ENCODE measurements at places on chromosomes 5 and 9.

DNA sequence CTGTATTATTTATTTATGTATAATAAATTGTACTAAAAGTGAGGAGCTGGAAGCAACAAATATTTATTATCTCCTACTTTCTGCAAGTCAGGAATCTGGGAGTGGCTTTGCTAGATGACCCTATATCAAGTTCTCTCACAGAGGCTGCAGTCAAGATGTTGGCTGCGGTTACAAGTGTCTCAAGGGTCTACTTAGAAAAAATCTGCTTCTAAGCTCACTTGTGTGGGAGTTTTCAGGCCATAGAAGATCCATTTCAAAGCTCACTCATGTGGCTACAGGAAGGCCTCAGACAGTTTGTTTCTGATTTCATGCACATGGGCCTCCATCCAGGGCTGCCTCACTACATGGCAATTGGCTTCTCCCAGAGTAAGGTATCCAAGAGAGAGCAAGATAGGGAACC lies 551.1 kb downstream of the CAAP1 start:
- no peak for DNase-seq

DNA sequence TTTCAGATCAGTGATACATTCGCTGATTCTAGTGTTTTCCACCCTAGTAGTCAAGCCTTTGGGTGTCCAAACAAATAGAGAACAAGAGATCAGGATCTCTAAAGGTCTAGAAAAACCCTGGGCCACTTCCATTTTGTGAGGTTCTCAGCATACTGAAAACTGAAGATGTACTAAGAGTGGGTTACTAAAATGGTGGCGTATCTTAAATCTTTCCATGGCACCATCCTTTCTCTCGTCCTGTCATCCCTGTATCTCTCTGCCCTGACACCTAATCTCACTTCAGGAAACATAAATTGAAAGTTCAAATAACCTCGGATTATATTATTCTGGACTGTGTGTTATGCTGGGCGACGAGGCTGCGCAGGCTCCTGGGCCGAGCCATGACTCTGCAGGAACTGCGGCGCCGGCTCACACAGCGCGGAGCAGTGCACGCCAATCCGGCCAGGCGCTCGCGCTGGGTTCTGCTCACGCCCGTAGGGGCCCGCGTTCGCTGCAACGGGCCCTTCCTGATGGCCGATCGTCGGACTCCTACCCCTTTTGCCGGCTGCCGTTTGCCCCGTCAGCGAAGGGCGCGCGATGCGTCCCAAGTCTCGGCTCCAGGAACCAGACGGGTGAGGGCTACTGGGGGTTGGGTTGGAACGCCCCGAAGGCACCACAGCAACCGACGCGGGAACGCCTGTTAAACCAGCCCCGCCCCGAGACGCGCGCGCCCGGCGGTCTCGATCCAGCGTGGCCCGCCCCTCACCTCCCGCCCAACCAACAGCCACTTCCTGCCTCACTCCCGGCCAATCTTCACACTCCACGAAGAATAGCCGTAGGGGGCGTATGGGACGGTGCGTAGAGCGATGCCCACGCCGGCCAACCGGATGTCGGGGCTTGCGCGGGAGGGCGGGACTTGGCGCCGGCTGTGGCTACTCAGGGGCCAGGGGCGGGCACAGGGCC lies 503 bp upstream of the CANX start:
- DNase-seq: peak; percentile 99

GRCh38 chr5:173242079-173242478 lies 7.1 kb upstream of the NKX2-5 start:
- DNase-seq: no peak

- no peak for DNase-seq
Observed at GRCh38 chr5:72441094-72441723, 66.0 kb downstream of the ZNF366 start.

- DNase-seq: no peak
Observed at GRCh38 chr9:6218099-6218502, 2.5 kb downstream of the IL33 start.

DNA sequence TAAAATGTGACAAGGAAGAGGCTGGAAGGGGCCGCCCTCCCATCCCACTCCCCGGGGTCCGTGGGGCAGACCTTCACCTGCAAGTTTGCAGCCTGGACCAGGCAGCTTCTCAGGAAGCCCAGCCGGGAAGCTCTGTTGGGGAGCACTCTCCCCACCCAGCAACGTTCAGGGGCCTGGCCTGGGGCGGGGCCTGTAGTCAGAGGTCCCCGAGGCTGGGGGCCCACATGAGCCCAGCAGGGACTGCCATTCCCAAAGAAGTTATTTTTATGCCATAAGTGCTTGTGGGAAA lies 32.7 kb upstream of the NOTCH1 start:
- no peak for DNase-seq

- peak; percentile 17 for DNase-seq
Observed at GRCh38 chr9:125521462-125522327, 185.3 kb downstream of the MAPKAP1 start.

Measured in stimulated activated CD4-positive, alpha-beta T cell treated with anti-CD3 and anti-CD28 coated beads, Interleukin-4, amount 100 ng/mL, for 4 hours (primary cell).